ENCODE measurements at places on chromosomes 6 and 20. TPM values are rescaled to one million over a fixed set of nuclear protein-coding genes. Genes with fewer than 3 reads are reported as not detected.
A peak's percentile ranks its signal among the peaks of the same experiment; 100 is the strongest.

DNA sequence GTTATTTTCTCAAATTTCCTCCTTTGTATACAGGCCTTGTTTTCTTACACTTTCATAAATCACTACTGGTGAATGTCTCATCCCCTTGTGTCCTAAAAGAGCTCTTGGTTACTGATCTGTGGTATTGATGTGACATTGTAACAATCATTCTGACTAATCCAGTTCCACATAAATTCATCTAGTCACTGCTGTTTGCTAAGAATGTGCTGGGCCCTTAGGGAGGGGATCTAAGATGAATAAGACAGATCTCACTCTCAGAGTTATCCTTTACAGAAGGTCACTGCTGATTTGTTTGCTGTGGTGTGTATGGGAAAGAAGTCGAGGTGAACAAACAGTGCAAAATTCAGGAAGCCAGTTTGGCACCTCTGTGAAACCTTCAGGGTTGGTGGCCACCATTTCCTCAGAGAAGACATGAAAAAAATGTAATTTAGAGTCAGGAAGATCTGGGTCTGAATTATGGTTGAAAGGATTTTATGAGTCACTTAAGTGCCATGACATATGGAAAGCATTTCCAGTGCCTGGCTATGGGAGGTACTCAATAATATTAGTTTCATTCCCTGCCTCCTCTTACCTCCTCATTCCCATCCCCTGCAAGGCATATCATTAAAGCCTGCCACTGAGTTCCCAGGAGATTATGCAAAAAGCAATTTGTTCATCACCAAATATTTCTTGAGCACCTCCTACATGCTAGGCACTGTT is 121.8 kb downstream of the COL9A1 start:
- DNase-seq = no peak

- no peak for DNase-seq
These were observed 53.9 kb downstream of the CEBPB start for GRCh38 chr20:50244352-50245149.

PKHD1 gene
- 17.3 TPM for total RNA-seq

RSPH9 gene
- 0.58 TPM for total RNA-seq

- DNase-seq = no peak
These were observed 39.3 kb upstream of the SRPK1 start for GRCh38 chr6:35960187-35960586.

DNA sequence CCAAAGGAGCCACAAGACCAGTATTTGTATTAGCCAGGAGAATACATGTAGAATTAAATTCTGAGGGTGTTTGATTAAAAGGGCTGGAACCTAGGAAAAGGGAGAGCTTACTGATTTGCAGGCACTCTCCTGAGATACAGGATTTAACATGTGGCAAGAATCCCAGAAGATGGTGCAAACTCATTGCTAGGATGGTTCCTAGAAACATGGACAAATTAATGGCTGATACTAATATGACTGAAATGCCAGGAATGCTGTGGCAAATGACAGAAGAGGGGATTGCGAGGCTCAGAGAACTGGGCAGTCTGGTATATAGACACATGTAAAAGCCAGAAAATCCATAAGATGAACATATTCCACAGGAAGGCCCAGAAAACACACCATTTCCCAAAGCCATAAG is 118.1 kb downstream of the RWDD2A start:
- DNase-seq = no peak

DNA sequence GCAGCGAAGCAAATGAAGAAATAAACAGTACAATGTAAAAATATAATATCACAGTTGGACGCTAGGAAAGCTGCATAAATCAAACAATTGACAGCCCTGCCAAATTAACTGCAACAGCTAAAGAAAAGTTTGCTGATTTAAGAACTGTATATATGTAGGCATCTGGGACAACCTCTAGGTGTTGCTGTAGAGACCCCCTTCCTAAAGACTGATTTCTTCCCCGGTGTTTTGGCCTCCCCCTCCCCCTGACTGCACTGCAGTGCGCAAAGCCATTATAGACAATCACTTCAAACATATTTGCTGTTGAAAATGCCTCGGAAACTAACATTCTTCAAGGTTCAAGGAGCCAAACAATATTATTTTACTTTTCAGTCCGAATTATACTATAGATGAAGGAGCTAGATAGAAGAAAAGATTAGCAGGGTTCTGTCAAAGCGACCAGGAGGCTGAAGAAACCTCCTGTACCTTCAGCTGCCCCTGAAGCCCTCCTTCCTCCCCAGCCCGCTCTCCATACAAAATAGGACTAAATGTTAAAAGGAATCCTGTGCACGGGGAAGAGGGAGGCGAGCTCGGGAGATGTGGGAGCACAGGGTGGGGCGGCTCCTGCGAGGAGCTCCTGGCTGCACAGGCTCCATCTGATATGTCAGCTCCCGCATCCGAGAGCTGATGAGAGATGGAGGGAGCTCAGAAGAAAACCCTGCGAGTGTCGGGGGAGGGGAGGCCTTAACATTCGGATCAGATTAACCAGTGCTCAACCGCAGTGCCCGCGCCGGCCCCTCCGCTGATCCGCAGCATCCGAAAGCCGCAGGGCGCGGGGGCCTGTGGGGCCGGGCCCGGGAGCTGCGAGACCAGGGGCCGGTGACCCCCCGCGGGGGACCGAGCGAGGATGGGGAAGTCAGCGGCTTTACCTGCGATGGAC is 822 bp downstream of the ELOVL4 start:
- DNase-seq = no peak

DNA sequence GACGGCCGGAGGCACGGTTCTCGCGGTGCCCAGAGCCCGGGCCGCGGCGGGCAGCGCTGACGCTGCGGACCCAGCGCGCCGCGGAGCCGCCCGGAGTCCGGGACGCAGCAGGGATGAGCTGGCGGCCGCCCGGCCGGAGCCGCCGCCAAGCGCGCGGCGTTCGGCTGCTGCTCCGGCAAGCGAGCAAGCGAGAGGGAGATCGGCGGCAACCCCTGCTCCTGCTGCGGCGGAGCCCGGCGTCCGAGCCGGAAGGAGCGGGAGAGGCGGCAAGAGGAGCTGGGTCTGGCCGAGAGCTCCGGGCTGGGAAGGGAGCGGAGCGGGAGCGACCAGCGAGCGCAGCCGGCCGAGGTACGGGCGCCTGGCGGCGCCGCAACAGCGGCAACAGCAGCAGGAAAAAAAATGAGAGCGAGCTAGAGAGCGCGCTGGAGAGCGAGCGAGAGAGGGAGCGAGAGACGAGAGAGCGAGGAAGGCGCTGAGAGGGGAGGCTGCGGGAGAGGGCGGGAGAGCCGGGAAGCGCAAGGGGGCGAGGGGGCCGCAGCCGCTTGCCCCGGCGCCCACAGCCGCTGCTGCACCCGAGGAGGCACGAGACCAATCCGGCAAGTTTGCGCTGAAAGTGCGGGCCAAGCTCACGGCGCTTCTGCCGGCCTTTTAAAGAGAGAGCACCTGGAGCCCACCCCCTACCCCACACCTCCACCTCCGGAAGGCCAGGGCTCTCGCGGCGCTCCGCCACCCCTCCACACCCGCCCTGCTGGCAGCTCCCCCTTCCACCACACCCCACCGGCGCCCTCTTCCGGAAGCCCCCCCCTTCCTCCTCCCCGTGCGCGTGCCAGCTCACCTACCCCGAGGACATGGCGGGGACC is 496 bp downstream of the GRM4 start:
- no peak for DNase-seq

DNA sequence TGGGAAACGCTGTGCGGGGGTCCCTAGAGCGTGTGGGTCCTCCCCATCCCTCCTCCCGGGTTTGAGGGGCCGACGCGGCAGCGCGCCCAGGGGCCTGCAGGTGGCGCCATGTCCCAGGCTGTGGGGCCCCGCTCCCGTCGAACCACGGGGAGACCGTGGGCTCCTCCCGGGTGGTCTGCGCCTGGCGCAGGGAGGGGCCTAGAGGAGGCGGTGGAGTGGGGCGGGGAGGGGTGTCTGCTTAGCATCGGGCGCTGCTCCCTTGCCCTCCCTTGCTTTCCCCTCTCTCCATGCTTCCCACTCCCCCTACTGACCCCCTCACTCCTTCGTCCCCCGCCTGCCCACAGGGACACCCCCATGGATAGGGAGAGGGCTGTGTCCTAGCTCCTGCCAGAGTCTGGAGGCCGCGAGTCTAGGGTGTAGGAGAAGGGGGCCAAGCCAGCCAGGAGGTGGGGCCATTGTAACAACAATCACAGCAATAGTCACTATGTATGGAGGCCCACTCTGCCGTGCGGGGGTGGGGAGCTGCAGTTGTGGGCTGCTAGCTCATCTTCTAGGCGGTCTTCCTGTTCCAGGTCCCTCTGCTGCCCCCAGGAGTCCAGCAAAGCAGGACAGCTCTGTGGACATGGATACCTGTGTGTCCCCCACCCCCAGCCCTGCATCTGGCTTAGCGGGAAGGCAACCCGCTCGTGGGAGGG is 51.7 kb downstream of the CHMP4B start:
- DNase-seq = peak; percentile 21

LPA gene
- 1.3 TPM for total RNA-seq

GRCh38 chr20:13676682-13677081 is 38.0 kb upstream of the TASP1 start:
- DNase-seq = no peak

DNA sequence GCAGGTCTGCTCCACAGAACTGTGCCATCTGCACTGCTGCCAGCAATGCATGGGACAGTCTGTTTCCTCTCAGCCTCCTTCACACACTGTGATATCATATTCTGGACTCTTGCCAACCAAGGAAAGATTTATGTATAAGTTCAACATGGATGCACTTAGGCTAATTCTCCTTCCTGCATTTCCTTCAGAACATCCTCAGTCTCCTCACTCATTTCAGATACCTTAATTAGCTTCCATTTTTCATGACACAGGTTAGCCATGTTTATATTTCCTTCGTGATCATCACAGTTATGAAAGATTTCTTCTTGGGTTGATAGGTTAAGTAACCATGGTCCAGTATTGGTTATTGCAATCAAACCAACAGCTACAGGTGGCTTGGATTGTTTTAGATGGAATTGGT is 46.4 kb upstream of the DDR1 start:
- DNase-seq = no peak

All from mucosa of gallbladder (tissue), 1 donor.